Glomerular endothelial cell (primary cell): ENCODE measurements at places on chromosomes 13 and 19.

DNA sequence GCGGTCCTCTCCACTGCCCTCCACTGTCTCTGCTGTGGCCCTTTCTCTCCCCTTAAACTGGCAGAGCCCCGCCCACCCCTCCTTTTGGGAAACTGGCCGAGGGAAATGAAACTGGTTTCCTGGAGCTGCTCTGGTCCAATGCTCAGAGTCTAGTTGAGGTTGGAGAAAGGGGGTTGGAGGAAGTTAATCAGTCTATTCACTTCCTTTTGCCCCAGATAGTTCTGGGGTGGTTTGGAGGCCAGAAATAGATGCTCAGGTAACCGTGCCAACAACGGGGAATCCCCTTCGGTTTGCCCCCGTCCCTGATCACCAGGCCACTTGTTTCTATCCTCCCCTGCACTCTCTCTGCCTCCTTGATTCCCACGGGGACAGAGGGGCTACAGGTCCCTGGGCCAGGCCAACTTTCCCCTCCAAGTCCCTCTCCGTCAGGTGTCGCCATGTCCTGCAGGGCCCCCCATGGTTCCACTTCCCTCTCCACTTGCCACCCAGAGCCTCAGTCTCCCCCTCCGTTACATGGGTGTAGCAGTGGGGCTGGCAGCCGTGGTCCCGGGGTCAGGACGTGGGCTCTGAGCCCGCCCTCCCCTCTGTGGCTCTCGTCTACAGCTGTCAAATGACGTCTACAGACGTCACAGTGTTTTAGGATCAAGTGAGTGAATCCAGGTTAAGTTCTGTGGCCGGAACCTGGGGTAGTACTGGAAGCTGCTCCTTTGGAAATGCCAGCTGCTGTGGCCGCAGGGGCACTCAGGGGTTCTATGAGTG is at the start of gene IL4I1:
Gene IL4I1 (minus strand): TSS at position 25 of the 759 bp plus-strand sequence. CDS start 727 bp downstream, outside the sequence.
- peak; percentile 44 for DNase-seq

- DNase-seq, result no peak
Observed at GRCh38 chr19:31066385-31066784, 282.9 kb downstream of the TSHZ3 start.

- no peak for DNase-seq
Observed at GRCh38 chr19:38532939-38533338, 84.8 kb downstream of the MAP4K1 start.

DNA sequence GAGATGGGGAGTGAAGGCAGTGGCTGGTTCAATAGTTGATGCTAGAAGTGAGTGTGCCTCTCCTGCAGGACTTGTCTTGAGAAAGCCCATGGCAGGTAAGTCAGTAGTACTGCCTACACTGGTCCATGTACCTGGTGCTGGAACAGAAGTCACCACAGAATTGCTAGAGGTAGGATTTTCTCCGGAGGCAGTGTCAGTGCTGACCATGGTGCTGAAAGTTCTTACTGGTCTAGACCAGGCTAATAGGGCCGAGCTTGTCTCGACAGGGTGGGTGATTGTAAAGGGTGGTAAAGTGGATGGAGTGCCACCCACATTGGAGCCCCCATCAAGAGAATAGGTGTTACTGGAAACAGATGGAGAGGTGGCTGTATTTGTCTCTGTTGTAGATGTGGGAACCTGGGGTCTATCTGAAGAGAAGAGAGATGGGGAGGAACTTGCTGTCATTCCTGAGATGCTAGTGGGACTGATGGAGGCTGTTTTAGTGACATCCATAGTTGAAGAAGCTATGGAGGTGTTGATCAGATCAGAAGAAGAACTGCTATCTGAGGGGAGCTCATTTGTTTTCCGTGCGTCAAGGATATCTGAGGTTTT is 36.6 kb downstream of the MUC16 start:
- DNase-seq, result no peak

- no peak for DNase-seq
Observed at GRCh38 chr13:64099994-64100393, 2684.3 kb upstream of the PCDH20 start.

DNA sequence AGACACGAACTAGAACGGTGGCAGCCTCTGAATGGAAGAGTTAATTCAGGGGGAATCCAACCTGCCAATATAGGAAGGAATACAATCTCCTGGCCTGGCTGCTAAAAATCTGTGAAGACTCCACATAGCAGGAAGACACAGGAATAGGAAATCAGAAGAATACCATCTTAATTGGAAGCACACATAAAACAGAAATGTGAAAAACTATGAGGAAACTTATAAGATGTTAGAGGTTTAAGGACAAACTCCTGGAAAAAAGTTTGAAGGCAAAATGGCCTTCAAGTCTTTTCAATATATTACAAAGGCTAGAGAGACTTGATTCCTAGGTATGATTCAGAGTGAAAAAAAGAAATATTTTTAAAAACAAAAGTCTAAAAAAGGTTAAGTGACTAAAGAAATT is 78.1 kb upstream of the FBXL3 start:
- no peak for DNase-seq

DNA sequence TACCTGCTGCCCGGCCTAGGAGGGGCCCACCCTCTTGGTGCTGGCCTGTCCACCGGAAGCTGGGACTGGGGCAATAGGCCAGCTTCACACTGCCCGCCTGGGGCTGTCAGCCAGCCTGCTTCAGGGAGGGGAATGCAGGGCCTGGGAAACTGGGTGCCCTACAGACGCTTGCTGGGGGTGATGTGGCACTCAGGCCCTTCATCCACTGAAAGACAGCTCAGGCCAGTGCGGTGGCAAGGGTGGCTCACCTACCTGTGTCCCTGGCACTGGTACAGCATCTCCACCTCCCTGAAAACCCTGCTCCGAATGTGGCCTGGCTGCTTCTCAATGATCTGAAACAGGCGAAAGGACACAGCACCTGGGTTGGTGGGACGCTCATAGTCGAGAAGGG is 7.8 kb downstream of the MKNK2 start:
- no peak for DNase-seq

DNA sequence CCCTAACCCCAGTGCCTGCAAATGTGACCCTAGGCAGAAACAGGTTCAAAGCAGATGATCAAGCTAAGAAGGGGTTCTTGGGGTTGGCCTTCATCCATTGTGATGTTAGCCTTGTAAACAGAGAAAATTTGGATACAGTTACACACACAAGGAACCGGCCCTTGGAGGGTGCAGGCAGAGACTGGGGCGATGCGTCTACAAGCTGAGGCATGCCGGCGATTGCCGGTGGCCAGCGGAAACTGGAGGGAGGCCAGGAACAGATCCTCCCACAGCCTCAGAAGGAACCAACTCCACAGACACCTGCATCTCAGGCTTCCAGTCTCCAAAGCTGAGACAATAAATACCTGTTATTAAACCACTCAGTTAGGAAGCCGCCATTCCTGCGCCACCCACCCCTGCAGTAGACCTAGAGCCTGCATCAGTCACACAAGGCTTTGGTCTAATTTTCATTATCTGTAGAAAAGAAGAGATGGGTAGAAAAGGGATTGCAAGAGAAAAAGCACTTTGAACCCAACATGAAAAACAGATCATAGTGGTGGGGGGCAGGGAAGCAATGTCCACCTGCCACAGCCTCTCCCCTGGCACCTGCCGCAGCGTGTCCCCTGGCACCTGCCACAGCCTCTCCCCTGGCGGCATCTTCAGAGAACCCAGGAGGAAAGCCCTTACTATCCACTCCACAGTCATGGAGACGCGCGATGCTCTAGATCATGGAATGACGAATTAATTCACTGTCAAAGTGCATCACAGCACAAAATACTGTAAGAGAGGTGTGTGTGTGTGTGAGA is 119.7 kb upstream of the SOX1 start:
- DNase-seq, result no peak

DNA sequence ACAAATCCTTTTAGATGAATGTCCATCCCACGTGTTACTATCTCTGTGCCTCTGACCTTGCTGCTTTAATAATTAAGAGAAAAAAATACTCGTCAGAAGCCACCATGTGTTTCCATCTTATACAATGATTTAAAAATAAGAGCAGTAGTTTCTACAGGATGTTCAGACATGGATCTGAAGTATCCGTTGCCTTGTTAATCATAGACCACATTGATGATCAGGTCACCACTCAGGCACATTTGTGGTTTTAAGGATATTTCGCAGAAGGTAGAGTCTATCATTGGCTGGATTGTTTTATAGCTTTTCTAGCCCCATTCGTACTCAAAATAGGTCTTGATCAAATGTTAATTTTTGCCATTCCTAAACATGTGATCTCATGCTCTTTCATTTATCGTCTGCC is 710.0 kb upstream of the ARGLU1 start:
- DNase-seq, result no peak

GRCh38 chr13:21761770-21762169 is 90.9 kb downstream of the FGF9 start:
- no peak for DNase-seq

GRCh38 chr19:10735741-10736140 is 17.9 kb downstream of the DNM2 start:
- DNase-seq, result no peak

DNA sequence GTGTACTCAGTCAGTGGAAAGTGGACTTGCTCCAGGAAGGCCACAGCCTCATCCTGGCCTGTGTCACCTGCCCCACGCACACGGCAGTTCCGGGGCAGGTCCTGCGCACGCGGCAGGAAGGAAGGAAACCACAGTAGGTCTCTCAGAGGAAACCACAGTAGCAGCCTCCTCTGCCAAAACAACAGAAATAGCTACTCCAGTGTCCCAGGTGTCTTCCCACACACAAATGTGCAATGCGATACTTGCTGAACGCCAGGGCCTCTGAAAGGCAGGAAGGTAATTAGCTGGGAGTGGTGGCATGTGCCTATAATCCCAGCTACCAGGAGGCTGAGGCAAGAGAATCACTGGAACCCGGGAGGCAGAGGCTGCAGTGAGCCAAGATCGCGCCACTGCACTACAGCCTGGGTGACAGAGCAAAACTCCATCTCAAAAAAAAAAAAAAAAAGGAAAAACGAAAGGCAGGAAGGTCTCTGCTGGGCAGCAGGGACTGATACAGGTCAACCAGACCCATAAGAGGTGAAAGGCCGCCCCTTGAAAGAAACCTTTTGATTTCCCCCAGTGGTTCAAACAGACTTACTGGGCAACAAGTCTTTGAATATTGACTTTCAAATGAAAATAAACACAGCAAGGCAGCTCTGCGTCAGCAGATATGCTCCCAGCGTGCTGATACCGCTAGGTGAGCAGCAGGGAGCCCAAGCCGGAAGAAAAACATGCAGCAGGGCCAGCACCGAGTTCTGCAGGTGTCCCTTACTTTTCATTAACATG is 49.5 kb downstream of the CRYL1 start:
- DNase-seq, result no peak

DNA sequence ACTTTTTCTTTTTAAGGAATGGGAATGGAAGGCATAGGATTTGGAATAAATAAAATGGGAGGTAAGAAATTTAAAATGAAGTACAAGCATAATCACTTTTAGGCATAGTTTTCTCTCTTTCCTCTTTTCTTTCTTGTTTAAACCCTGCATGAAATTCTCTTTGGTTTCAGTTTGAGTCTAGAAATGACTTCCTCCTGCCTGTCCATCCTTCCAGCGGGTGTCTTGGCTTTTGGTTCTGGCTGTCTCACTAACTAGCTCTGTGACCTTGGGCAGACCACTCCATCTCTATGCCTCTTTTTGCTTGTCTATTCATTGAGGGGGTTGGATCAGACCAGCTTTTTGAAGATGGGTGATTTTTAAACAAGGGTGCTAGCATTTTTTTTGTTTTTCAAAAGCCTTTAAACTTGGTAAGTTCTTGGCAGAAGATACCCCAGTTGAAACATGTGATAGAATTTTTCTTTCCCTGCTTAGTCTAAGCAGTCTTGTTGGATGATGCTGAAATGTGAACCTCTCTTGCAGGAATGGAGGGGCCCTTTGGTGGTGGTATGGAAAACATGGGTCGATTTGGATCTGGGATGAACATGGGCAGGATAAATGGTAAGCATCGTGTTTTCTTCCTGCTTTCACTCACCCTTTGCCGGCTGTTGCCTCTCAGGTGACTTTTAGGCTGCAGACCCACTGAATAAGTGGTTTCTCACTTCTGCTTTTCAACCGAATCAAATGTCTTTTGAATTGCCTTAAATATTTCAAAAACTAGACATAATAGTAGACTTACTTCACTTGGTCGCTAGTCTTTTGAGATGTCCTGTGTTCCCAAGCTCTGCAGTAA is 28.6 kb downstream of the PRAM1 start:
- no peak for DNase-seq

DNA sequence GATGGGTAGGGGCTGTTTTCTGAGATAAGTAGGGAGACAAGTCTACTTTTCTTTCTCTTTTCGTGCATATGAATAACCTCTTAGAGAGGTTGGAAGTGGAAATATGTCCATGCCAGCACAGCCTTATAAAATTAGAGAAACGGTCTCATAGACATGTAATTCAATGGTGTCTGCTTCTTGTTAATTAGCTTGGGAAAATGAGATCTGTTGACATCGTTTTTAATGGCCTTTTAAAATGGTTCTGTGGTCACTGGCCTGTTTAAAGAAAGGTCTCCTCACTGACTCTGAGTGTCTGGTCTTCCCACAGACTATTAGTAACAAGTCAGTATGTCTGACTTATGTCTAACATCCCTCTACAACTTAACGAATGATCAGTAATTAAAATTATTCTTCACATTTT is 487.1 kb downstream of the SLITRK6 start:
- no peak for DNase-seq

GRCh38 chr13:87536499-87536898 is 134.7 kb upstream of the SLITRK5 start:
- no peak for DNase-seq

DNA sequence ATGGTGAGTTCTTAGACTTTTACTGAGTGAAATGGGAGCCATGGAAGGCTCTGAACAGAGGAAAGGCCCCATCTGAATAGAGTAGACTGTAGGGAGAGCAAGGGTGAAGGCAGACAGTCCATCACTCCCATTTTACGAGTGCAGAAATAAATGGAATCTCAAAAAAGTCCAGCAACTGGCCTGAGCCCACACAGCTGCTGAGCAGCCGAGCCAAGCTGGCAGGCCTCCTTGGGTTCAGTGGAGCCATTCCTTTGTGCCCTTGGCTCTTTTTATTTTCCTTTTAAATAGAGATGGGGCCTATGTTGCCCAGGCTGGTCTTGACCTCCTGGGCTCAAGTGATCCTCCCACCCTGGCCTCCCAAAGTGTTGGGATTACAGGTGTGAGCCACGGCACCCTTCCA is 1.0 kb upstream of the MYH14 start:
- DNase-seq, result no peak

GRCh38 chr19:44675521-44675920 is 4.2 kb downstream of the CEACAM19 start:
- no peak for DNase-seq

GRCh38 chr19:30064348-30064699 is 122.3 kb downstream of the URI1 start:
- no peak for DNase-seq

- no peak for DNase-seq
Observed at GRCh38 chr19:29480507-29480906, 45.3 kb upstream of the VSTM2B start.

DNA sequence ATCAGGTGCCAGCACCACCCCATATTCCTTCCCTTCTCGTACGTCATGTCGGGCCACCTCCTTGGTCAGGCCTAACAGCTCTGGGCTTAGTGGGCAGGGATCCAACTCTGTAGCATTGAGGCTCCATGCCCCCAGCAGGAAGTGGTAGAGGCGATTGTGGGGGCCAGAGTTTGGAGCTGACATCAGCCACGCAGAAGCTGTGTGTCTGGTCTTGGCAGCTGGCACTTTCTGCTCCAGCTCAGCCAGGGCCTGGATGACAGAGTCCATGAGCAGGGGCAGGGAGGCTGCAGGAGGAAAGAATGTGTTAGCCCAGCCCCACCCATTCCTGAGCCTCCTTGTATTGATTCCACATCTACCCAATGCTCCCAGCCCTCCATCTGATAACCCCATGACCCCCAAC is 3.0 kb downstream of the PGLYRP2 start:
- no peak for DNase-seq
